ENCODE measurements at places on chromosomes 3 and 15.
A peak's percentile ranks its signal among the peaks of the same experiment; 100 is the strongest.

- no peak for DNase-seq
Observed at GRCh38 chr3:126510308-126510910, 7.2 kb downstream of the UROC1 start.

DNA sequence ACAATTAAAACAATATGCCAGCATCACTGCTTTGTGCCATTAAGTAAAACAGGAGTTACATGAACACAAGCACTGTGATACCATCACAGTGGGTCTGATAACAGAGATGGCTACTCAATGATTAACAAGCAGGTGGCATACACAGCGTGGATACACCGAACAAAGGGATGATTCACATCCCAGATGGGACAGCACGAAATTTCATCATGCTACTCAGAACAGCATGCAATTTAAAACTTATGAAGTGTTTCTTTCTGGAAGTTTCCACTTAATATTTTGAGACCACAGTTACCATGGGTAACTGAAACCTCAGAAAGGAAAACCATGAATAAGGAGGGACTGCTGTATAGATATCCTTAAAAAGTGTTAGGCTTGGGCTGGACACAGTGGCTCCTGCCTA, 44.5 kb downstream of the SLC24A1 start:
- DNase-seq, result no peak

GRCh38 chr15:66863390-66864085, 161.5 kb downstream of the SMAD6 start:
- no peak for DNase-seq

GRCh38 chr15:43187544-43188155, 2.4 kb downstream of the CCNDBP1 start:
- peak; percentile 74 for DNase-seq

DNA sequence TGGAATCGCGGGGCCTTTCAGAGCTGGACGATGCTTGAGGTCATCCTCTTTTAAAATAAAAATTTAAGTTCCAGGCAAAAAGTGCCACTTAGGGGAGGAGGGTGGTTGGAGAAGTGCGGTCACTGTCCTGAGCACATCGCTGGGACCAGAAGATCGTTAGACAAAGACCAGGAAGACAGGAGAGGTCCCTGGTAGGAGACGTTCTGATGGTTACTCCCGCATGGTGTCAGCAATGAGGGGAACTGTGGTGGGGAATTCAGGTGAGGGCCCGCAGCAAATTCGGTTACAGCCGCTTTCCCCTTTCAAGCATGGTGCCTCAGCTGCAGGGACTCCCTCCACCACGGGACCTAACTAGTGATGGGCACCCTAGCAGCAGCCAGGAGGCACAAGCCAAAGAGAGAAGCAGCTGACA, 1.0 kb upstream of the ISY1 start:
- DNase-seq, result peak; percentile 30

DNA sequence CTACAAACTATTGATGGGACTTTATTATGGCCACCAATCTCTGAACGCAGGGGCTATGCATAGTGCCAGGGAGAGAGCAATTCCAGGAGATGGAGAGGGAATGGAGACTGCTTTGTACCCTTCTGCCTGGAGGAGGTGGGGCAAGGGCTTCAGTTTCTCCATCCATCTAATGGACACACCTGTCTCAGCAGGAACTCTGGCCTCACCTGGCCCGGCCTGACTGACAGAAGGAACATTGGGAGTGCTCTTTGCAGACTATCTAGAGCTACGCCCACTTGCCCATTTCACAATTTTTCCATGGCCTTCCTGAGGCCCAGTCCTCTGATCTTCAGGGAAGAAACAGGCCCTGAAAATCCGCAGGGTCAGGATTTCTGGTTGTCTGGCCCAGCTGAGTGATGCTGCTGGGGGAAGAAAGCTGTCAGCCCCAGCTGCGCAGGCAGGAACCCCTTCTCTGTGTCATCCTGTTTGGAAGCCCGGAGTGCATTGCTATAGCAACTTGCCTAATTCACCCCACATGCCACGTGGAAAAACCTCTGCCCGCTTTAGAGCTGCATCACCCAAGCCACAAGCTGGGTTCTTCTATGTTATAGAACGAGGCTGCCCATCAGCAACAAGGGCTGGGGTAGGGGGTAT, 6.4 kb downstream of the ITGA11 start:
- DNase-seq, result no peak

DNA sequence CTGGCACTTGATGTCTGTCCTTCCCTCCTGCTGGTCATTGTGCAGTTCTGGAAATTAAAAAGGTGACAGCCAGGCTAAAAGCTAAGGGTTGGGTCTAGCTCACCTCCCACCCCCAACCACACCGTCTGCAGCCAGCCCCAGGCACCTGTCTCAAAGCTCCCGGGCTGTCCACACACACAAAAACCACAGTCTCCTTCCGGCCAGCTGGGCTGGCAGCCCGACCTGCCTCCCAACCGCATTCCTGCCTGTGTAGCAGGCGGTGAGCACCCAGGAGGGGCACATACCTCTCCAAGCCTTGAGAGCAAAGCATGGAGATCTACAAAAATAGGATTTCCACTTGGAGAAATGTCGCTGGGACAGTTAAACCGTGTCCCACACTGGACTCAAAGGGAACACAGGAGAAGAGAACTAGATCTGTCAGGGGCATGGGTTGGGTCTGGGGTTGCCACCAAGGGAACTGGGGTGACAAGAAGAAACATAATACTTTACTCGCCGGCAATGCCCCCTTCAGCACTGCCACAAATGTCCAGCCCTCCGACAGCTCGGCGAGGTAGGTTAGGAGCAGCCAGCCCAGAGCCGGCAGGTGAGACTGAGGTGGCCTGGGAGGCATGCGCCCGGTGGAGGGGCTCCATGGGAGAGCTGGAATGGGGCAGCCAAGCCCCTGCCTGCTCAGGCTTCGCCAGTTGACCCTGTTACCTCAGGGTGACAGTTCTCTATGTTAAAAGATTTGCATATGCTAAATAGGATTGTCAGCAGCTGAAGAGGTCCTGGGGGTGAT, 52.2 kb downstream of the EXOG start:
- peak; percentile 48 for DNase-seq

DNA sequence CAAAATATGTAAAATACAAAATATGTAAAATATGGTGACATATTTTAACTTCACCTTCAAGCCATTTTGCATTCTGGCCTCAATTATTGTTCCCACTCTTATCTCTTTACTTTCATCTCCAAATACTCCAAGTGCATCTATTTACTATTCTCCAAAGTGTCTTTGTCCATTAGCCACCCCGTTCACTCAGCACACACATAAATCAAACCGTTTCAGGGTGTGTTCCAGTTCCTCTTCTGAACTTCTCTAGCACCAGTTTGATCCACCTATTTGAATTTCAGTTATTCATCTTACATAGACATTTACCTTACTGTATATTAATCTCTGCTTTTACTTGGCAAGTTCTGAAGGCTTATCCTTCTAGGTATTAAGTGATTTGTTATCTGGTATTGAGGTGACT, 45.1 kb downstream of the SGO1 start:
- no peak for DNase-seq

DNA sequence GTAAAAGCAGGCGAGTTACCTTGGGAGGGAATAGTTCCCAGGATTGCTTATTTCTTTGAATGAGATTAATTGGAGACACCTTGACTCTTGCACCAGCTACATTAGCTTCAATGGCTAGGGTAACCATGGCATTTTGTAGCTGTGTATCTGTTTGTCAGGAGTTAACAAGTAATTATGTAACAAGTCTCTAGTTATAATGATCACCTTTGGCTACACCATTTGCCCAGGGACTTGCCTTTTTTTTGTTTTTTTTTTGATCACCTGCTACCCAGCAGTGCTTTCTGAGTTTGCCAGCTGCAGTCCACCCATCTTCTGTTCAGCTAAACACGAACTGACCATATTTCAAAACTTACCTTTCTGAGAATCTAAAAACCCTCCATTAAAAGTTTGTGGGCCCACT, 2.2 kb downstream of the MED12L start:
- no peak for DNase-seq

DNA sequence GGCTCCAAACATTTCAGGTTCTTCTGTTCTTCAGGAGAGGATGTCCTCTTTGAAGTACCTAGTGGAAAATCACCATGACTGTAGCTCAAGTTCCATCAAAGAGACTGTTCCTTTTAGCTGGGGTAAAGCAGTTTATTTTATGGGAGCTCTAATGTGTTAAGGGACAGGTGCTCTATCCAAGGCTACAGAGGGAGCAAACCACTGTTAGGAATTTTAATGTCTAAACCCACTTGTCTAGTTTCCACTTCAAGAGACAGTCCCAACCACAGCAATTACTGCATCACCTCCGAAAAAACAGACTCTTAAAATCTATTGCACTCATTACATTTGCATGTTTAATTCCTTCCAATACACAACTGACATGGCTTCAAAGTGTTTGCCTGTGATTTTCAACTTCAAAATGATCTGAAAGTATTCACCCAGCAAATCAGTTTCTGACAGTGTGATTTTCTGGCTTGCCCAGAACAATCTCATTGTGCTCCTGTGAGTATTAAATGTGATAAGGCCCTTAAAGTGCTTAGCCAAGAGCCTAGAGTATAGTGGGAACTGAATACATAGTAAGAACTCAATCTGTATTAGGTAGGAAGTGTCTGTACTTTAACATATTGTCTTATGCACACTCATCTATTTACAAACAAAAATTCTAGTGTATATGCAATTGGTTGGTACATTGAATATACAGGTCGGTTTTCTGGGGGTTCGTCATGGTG, 266.5 kb upstream of the CCDC54 start:
- DNase-seq, result no peak

DNA sequence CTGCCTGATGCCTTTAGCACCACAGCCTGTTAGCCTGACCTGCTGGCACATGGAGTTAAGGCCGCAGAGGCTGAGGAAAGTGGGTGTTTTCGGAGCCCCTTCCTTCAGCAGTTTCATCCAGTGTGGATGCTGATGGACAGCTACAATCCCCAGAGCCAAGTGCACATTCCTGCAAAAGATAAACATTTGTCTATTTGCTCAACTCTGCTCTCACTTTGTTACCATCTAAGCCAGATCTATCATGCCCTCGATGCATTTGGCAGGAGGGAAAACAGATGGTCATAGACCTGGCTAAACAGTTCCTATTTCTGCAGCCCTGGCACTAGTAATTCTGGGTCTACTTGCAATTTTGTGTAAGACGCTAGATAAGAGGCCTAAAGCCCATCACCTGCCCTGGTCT, 312.9 kb upstream of the RASGRP1 start:
- DNase-seq, result no peak

DNA sequence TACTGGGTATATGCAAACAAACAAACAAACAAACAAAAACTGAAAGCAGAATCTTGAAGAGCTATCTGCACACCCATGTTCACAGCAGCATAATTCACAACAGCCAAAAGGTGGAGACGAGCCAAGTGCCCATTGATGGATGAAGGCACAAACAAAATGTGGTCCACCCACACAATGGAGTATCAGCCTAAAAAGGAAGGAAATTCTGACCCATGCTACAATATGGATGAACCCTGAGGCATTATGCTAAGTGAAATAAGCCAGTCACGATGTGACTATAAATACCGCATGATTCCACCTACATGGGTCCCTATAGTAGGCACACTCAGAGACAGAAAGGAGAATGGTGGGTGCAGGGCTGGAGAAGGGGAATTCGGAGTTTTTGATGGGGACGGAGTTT, 24.1 kb downstream of the XPC start:
- DNase-seq, result no peak

GRCh38 chr3:102531686-102532085, 96.9 kb downstream of the ZPLD1 start:
- DNase-seq, result no peak

Data from GM23338 (cell line).